ENCODE measurements at places on chromosomes 1 and 21.

GRCh38 chr1:76764638-76765454 lies 102.4 kb upstream of the ST6GALNAC5 start:
- DNase-seq: no peak

DNA sequence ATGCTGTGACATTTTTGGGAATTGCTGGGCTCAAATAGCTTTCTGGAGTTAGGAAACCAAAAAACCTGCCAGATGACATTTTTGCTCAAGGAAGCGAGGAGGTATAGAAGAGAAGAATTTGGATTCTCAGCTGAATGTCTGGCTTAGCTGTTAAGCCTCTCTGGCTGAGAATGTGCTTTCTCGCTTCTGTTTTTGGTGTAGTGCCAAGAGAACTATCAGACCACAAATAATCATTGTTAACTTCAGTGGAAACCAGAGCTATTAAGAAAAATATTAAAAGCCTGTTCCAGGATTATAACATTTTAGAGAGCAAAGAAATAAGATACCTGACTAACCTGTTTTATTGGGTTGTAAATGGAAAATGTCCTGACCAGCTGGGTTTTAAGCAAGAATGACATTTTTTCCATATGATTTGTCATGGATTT lies 39.5 kb upstream of the DIPK1A start:
- DNase-seq: no peak

GRCh38 chr1:228045871-228046270 lies 36.6 kb upstream of the ARF1 start:
- DNase-seq: no peak

DNA sequence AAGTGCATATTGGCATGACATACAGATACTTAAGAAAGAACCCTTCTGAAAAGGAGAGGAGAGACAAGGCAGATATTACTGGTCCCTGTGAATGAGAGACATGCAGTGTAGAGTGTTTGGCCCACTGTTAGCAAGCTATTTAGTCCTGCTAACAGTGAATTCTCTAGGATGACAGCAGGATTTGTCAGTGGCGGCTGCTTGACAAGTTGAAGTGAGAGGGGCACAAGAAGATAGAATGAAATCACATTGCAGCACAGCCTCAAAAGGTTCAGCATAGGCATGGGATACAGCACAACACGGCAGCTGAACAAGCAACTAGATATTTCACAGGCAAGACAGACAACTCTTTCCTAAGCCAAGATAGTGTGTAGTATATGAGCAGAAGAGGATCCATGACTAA lies 407.9 kb downstream of the PLA2G4A start:
- no peak for DNase-seq

GRCh38 chr1:26295194-26296138 lies 11.0 kb downstream of the UBXN11 start:
- DNase-seq: no peak

DNA sequence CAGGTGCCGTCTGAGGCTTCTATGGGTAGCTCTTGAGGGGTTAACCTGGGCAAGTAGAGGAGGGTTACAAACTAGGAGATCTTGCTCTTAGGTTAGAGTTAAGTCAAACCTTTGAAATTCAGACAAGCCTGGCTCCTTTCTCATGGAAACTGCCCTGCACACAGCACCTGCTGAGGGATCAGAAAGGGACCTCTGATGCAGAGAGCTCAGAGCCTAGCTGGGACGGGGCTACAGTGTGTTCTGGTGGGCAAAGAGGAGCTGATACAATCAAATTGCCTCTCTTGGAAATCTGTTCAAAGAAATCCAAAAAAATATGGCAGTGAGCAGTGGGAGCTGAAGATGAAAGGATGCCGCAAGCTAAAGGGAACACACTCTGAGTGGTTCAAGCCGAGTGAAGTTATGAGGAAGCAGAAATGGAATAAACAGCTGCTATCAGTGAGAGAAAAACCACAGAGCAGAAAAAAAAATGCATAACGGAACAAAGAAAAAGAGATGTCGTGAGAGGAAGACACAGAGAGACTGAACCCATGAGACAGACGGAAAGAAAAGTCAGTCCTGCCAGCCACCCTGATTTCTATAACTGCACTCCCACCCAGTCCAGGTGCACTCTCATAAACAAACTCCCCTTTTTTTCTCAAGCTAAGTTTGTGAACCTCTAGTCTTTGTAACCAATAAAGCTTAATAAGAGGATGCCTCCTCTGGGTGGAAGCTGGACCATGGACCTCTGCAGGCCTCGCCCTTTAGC lies 26.6 kb downstream of the PAFAH2 start:
- DNase-seq: no peak

DNA sequence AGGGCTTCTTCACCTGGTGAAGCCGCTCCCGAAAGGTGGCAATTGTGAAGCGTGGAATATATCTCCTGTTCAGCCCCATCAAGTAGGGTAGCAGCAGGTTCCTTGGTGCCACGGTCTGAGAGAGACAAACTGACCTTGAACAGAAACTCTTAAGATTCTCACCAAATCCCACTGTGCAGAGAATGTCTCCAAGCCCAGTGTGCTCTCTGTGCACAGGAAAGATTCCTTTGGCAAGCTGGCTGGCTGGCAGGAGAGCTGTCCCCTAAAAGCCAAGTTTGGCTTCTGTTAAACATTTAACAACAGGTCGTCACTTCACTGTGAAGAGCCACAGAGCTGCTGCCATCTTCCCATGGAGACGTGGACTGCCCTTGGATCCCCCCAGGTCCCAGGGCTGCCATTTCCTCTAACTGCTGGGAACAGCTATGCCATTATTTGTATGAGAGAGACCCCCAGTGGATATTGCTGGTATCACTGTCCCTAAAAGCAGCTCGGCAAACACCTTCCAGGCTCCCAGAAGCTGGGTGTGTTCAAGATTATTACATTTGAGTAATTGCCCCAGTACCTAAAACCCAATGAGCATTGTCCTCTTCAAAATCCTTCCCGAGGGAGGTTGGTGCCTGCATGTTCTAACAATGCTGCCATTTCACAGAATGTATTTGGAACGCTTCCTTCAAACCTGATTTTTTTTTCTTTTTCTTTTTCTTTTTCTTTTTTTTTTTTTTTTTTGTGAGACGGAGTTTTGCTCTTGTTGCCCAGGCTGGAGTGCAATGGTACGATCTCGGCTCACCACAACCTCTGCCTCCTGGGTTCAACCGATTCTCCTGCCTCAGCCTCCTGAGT lies 71.8 kb downstream of the CD58 start:
- peak; percentile 58 for DNase-seq

DNA sequence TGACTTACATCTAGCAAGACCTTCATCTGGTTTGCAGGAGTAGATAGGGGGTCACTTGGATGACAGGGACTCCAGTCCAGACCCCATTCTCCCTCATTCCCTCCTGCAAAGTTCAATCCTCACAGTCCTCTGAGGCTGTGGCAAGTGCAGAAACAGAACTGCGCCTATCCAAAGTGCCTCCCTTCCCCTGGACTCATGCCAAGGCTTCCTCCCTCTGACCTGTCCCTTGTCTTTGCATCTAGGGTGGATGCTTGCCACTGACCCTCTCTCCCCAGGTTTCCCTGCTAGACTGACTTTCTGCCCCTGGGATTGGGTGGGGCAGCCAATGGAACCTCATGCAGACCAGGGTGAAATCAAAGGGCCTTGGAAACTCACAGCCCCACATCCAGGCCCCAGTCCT lies 18.7 kb downstream of the PRAMEF1 start:
- no peak for DNase-seq

DNA sequence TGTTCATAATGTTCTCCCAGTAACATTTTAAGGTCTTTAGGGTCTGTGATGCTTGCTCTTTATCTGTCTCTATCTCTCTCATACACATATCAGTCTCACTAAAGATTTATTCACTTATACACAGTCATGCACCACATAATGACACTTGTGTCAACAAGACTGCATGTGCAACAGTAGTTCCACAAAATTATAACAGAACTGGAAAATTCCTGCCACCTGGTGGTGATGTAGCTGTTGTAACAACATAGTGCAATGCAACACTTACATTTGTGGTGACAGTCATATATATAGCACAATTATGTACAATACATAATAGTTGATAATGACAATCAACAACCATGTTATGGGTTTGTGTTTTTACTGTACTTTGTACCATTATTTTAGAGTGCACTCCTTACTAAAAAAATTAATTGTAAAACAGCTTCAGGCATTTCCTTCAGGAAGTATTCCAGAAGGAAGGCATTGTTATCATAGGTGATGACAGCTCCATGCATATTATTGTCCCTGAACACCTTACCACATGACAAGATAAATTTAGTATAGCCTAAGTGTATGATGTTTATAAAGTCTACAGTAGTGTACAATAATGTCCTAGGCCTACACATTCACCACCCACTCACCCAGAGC lies 8.1 kb downstream of the TDRD5 start:
- no peak for DNase-seq

- DNase-seq: no peak
Observed at GRCh38 chr1:227134686-227135314, 183.5 kb downstream of the CDC42BPA start.

DNA sequence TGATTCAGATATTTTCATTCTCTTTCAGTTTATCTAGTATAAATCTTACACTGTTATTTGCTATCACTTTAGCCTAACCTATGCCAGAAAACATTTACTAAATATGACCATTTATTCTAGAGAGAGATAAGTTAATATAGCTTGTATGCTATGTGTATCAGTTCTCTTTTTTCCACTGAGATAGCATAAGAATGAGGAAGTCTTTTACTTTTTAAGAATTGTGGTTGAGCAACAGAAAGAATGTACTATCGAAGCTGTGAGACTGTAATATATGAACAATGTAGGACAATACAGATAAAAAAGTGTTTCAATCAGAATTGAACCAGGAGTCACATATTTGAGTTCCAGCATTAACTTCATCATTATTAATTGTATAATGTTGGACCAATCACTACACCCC lies 479.9 kb upstream of the PLXNA2 start:
- no peak for DNase-seq

DNA sequence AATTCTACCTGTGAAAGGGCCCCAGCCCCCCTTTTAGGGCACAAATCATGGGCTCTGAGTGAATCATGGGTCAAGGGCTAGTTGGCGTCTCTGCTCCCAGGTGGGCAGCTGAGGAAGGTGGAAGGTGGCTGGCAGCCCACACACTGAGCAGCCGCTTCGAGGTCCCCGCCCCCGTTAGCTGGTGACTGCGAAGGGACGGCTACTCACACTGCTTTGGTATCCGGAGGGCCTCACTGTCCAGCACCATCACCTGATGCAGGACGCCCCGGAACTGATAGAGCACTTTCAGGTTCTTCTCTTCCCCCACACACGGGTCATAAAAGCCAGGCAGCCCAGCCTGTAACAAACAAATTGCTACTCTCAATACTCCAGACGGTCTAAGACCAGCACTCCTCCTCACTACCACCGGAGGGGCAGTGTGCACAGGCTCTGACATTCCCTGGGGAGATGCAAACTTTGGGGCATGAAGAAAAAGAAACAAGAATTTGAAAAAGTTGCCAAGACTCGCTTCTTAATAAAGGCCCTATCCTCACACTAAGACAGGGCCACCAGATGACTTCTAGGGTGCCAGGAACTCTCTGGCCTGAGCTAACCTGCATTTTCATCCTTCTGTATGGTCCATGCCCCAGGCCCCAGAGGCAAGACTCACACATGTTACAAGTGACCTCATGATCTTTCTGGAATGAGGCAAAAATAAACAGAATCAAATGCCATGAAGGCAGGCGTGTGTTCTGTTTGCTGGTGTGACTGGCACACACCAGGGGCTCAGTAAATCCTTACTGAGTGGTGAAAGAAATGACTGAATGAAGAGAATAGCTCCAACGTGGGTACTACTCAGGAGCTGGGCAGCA lies 11.5 kb downstream of the THAP3 start:
- no peak for DNase-seq

DNA sequence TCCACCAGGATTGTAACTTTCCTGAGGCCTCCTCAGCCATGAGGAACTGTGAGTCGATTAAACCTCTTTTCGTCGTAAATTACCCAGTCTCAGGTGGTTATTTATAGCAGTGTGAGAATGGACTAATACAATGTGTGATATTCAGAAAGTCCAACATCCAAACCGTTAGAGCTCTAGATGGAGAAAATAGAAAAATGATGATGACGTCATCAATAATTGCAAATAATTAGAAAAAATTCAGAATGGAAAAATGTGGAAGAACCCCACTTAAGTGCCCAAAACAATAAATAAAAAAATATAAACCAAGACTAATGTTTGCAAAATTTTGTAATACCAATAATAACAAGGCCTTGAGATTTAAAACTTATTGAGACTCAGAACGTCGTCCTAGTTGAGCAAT lies 103.0 kb upstream of the PLPPR5 start:
- DNase-seq: no peak

- no peak for DNase-seq
Observed at GRCh38 chr1:41870076-41870562, 48.6 kb downstream of the HIVEP3 start.

- DNase-seq: no peak
Observed at GRCh38 chr1:118081387-118081786, 103.6 kb downstream of the SPAG17 start.

GRCh38 chr1:99534638-99534930 lies 111.3 kb upstream of the PALMD start:
- DNase-seq: no peak

DNA sequence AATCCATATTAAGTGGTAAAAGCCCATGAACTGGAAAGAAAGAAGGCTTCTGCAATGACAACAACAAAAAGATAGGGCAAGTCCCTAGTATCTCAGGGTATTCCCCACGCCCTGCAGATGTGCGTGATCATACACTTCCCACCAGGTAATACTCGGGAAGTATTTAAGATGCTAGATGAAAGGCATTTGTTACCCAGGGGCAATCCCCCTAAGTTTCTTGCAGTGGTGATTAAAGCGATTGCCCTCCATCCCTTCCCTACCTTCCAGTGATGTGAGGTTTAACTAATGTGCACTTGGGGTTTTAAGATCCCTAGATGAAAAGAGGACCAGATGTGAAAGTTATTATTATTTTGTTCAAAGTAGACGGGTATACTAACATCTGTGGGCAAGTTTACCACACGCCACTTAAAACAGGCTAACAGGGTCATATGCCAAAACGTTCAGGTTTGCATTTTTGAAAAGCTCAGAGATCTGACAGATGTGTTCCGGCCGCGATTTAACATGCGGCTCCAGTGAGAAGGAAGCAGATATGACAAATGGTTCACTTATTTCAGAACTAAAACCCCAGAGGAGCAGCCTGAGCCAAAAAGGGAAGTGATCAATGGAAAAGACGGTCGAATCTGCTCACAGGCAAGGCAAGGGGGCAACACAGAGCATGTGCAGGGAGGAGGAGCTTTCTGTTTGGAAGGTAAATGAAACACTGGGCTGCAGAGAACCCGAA lies 17.4 kb downstream of the TIAM1 start:
- no peak for DNase-seq

- no peak for DNase-seq
Observed at GRCh38 chr1:201370500-201370899, 7.0 kb downstream of the TNNT2 start.

- DNase-seq: no peak
Observed at GRCh38 chr1:229263254-229263653, 7.7 kb upstream of the RAB4A start.

- no peak for DNase-seq
Observed at GRCh38 chr1:64675718-64676345, 69.0 kb upstream of the RAVER2 start.

DNA sequence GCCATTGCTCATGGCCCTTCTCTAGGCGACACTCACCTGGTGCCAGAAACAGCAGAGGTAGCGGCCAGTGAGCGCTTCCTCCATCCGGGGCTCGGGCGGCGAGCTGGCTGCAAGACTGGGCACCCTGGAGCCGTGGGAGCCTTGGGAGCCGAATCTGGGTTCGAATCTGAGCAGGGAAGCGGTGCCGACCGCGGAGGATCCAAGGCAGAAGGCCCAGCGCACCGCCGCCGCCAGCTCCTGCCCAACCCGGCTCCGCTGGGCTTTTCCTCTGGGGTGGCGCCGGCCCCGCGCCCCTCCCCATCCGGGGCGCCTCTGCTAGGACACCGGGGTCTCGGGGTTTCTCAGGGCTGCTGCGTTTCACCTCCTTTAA lies 1.7 kb upstream of the PRDM16 start:
- no peak for DNase-seq
